ENCODE measurements at places on chromosomes 1 and 21.

DNA sequence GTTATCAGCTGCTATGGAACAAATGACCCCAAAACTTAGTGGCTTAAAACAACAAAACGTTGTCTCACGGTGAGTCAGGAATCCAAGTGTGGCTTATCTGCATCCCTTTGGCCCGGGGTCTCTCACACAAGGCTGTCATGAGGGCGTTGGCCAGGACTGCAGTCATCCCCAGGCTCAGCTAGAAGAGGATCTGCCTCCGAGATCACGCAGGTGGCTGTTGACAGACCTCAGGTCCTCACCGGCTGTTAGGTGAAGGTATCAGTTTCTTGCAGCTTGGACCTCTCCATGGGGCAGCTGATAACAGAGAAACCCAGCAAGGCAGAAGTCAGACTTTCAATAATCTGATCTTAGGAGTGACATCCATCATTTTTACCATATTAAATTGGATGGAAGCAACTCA lies 52.7 kb upstream of the SYT6 start:
- no peak for DNase-seq

DNA sequence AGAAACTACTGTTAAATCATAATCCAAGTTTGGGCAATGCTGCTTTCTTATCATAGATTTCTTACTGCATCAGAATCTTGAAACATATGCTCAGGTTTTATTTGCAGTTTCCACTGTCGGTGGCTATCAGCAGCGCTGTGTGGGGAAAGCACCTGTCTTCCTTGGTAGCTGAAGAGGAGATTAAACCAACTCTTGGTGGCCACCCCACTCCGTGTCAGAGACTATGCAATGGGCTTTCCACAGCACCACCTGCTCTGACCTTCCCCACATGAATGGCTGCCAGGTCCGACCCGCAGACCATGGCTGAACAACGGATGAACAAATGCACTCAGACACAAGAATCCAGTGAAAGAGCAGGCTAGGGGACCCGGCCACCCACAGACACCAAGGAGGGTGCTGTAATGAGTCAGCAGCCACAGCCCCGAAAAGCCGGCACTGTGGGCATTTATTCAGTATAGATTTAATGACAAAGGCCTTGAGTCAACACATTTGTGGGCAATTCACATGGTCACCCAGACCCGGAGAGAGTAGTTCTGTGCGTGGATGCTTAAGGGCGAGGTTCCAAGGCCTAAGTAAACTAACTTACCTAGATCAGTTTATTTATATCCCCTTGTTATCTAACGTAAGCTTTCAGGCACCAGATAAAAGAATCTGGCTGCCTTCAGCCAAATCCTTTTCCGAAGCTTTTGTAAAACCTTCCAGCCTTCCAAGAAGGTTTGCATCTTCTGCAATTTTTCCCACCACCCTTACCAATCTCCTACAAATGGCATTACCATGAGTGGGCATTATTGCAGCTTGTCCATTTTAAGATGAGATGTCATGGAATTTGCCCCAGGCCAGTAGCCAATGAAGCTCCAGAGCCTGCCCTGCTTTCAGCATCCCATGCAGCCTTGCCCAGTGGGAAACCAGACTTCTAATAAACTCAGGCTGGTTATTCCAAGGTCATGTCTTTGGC lies 82.7 kb downstream of the HLCS start:
- no peak for DNase-seq

GRCh38 chr1:3895951-3896325 lies 4.1 kb downstream of the C1orf174 start:
- no peak for DNase-seq

DNA sequence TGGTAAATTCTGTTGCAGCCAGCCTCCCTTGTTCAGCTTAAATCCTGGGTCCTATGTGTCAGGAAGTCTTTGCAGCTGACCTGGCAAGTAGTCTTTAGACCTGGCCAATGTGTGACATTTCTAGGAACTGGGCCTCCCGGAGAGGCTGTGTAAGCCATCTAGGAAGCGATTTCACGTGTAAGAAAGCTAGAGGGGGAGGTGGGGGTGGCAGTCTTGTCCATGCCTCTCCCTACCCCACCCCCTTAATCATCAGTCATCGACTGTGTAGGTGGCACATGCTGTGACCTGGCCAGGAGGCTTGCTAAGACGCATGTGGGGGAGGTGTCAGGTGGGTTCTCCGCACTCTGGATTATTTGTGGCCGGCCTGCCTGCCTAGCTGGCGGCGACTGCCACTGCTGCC lies 8.4 kb downstream of the C1orf226 start:
- no peak for DNase-seq

- DNase-seq: no peak
Observed at GRCh38 chr1:203135636-203136305, 8.2 kb downstream of the ADORA1 start.

- no peak for DNase-seq
Observed at GRCh38 chr1:186654741-186655140, 25.5 kb downstream of the PTGS2 start.

- no peak for DNase-seq
Observed at GRCh38 chr21:22885079-22885478, 1886.9 kb downstream of the NCAM2 start.

- DNase-seq: no peak
Observed at GRCh38 chr1:177796561-177796960, 173.3 kb downstream of the SEC16B start.

DNA sequence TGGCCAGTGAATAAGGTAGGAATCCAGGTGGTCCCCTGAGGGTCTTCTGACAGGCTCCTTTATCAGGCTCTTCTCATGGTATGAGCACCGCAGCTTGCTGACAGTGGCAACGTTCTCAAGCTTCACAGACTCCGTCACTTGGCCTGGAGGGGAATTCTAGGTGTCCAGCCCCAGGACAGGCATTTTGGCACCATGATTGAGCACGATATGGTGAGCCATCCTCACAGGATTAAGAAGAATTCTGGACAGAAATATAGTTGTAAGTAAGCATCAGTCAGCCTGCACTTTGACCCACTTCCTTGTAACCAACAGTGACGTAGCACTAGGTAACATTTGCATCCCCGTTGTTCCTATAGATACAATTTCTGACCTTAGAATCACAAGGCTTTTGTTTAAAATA lies 30.5 kb upstream of the KIF26B start:
- DNase-seq: no peak

- DNase-seq: no peak
Observed at GRCh38 chr1:15948091-15948591, 27.8 kb downstream of the ZBTB17 start.

- DNase-seq: no peak
Observed at GRCh38 chr1:184507604-184508280, 120.9 kb downstream of the C1orf21 start.

DNA sequence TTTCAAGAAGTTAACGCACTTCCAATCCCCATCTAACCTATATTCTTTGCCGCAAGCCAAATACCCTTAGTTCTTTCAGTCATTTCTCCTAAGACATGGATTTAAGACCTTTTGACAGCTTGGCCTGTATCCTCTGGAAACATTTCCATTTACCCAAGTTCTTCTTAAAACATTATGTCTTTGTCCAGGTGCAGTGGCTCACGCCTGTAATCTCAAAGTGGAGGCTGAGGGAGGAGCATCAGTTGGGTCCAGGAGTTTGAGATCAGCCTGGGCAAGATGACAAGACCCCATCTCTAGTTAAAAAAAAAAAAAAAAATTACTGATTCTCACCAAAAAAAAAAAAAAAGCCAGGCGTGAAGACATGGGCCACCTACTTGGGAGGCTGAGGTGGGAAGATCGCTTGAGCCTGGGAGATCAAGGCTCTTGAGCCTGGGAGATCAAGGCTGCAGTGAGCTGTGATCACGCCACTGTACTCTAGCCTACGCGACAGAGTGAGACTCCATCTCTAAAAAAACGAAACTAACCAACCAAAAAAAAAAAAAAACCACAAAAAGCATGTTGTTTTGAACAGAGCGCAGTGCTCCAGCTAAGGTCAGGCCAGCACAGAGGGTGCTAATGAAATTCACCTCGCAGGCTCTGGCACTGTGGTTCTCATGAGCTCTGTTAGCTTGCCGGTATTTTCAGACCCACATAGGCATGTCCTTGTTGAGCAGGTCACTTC lies 36.0 kb downstream of the NUAK2 start:
- peak; percentile 42 for DNase-seq

- DNase-seq: no peak
Observed at GRCh38 chr1:27057389-27057788, 44.7 kb upstream of the TENT5B start.

- no peak for DNase-seq
Observed at GRCh38 chr21:33993286-33994231, 78.0 kb upstream of the ATP5PO start.

- peak; percentile 72 for DNase-seq
Observed at GRCh38 chr1:206579747-206580437, 32.4 kb downstream of the EIF2D start.

DNA sequence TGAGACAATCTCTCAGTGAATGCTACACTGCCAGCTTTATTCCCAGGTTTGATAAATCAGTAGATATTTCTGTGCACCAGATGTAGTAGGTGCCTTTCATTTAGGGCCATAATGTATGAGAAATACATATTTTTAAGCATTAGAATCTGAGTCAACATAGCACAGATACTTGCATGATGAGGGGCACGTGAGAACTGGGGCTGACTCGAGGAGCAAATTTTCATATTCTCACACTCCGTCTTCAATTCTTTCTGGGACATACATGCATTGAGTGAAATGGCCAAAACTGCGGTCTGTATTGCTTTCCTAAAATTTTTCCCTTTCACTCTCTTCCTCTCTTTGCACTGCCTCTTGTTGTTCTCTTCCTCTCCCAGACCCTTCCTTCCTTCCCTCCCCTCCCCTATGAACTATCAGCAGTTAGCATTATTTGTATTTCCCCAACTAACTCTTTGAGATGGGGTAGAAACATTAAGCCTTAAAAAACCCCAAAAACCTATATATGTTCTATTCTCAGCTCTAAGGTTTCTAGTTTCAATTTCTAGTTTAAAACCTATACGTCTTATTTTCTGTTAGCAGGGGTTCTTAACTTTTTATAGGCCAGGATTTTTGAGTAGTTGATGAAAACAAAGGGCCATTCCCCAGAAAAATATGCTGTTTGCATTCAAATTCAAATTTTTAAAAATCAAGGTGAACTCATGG lies 289.1 kb downstream of the PTBP2 start:
- DNase-seq: no peak

- DNase-seq: no peak
Observed at GRCh38 chr1:51962486-51963356, 27.8 kb downstream of the RAB3B start.

GRCh38 chr1:46552357-46553237 lies 1.1 kb upstream of the KNCN start:
- no peak for DNase-seq

DNA sequence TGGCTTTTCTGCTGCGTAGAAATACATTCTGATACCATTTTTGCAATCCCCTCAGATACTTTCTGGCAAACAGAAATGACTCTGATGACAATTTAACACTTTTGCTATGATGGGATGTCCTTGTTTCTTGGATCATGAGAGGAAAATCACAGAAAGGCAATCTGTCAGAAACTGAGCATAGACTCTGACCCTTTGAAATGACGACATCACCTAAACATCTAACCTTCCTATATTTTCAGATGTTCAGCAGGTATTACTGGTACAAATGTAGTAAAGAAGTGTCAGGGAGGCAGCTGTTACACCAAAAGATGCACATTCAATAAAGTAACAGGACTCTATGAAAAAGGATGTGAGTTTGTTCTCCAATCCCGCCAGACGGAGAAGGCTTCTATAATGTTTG lies 13.2 kb downstream of the CLCA1 start:
- no peak for DNase-seq

- no peak for DNase-seq
Observed at GRCh38 chr1:149931212-149931790, 3.7 kb upstream of the SF3B4 start.

DNA sequence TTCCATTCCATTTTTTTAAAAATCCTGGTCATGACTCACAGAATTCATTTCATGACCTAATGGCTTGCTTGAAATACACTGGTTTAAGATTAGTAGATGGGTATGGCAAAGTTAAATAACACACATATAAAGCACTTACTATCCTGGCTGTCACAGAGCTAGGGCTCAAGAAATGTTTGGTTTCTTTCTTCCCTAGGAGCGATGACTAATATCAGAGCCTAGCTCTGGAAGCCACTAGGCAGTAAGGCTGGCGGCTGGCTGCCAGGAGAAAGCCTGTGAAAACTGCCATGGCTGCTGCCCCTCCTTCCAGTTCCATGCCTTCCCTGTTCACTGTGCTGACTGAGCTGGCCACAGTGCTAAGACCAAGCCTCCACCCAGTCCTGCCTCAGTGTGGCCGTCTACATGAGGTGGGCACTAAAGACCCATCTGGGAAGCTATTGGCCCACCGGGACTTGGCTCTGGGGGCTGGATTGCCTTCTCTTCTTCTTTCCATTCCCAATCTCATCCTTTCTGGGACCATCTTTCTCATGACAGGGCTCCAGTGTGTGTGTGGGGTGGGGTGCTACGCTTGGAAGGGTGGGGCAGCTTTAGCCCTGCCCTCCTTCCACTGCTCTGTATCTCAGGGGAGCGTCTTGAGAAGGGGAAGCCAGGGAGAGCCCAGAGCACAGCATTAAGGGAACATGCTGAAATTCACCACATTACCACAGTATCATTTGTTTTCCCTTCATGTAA lies 10.8 kb upstream of the ASCL5 start:
- no peak for DNase-seq

GRCh38 chr1:155218854-155219591 lies 10.5 kb downstream of the MTX1 start:
- DNase-seq: no peak

DNA sequence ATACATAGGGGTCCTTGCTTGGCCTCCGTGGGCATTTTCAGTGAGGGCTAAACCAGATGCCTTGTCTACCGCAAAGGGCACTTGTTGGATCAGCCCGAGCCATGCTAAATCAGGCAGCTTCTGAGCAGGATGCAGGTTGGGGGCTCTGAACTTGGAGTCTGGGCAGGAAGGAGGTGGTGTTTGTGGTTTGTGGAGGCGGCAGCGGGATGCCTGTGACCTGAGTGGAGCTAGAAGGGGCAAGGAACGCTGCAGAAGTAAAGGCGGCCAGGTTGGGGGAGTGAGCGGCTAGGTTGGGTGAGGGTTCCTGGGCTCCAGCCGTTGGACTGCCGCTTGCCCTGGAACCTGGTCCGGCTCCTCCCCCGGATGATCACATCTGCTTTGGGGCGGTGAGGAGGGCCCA lies 183.9 kb downstream of the CAMTA1 start:
- DNase-seq: no peak

- DNase-seq: peak; percentile 19
Observed at GRCh38 chr1:41282679-41283317, 40.7 kb upstream of the SCMH1 start.

GRCh38 chr21:29164323-29164942 lies 34.0 kb downstream of the MAP3K7CL start:
- no peak for DNase-seq

DNA sequence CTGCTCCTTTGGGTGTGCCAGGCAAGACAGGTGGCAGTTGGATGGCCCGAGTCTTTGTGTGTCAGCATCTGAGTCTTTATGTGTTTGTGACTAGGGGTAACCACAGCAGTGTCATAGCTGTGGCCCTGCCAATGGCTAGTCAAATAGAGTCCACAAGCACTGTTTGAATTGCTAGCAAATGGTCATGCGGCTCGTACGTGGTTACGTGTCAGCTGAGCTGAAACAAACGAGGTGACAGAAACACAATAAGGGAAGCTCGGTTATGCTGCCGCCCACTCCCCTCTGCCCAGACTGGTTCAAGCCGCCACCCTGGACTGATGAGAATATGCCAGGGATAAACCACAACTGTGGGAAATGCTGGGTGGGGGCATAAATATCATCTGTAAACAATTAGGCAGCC lies 174.3 kb upstream of the LMO4 start:
- no peak for DNase-seq

GRCh38 chr1:25673962-25674806 lies 57.6 kb downstream of the MAN1C1 start:
- no peak for DNase-seq

All from stimulated activated CD4-positive, alpha-beta T cell treated with anti-CD3 and anti-CD28 coated beads, Interleukin-4, amount 100 ng/mL, for 1 hour (primary cell).